Activated CD8-positive, alpha-beta memory T cell treated with anti-CD3 and anti-CD28 coated beads for 1 hour (primary cell): ENCODE measurements at places on chromosomes 7 and 10.

DNA sequence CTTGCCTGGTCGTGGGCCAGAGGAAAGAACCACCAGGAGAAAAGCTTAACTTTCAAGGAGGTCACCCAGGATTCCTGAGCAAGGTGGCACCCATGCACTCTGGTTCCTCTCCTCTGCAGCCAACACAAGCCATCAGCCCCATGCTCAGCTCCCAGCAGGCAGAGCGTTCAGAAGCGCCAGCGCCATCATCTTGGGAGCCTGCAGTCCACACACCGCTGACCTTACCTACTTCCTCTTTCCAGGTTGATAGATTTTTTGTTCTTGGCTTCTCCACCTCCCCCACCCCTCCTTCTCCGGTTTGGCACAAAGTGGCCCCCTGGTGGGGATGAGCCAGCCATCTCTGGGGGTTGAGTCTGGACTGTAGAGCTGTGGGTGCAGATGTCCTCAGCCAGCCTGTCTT is 1.7 kb upstream of the WDR86 start:
- no peak for DNase-seq

DNA sequence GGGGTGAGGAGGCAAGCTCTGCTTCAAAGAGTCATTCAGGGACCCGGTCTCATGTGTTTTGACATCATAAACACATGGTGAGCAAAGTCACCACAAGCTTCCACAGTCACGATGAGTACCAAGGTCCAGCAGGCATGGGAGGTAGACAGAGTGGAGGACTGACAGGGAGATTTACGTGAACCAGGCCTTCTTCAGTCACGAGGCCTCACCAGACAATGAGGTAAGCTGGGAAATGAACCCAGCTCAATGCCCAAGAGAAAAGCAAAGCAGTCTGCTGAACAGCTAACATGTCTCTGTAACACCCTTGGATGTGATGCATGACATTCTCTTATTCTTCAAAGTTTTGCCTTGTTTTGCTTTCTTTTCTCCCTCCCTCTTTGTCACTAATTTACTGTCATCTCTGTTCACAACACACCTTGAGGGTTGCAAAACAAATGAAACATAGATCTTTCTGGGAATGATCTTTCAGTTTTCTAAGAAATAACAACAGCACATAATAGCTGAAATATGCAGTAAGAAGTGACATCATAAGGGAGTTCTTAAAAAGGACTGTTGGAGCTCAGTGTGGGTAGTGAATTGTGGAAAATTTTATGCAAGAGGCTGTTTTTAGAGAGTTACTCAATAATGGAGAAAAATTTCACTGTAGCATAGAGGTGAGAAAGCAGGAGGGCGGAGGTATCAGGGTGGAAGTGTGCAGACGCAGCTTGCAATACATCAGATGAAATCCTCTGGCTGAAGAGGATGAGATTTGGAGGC is 9.0 kb downstream of the PPP1R17 start:
- DNase-seq, result no peak

DNA sequence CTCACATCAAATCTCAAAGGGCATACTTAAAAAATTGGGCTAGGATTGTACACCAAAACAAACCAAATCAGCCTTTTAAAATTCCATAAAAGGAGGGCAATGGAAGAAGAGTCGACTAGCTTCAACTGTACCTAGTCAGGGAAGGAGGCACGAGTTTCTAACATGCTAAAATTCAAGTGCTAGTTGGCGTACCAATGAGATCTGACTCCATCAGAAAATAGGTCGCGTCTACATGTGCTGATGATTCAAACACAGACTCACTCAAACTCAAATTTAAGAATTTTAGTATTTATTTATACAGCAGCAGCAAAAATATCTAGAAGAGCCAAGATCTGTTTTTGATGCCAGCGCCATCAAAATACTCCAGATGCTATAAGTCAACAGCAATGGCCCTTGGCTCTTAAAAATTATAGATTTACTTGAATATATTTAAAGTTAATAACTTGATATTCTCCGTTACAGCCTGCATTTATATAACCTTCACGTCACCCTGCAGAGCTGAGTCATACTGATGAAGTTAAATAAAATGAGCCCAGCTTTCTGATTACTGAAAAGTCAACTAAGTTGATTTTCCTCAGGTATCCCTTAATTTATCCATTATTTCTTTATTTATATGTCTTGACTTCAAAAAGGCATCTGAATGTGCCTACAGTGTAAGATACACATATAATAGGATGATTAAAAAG is 302.1 kb upstream of the IMMP2L start:
- no peak for DNase-seq

DNA sequence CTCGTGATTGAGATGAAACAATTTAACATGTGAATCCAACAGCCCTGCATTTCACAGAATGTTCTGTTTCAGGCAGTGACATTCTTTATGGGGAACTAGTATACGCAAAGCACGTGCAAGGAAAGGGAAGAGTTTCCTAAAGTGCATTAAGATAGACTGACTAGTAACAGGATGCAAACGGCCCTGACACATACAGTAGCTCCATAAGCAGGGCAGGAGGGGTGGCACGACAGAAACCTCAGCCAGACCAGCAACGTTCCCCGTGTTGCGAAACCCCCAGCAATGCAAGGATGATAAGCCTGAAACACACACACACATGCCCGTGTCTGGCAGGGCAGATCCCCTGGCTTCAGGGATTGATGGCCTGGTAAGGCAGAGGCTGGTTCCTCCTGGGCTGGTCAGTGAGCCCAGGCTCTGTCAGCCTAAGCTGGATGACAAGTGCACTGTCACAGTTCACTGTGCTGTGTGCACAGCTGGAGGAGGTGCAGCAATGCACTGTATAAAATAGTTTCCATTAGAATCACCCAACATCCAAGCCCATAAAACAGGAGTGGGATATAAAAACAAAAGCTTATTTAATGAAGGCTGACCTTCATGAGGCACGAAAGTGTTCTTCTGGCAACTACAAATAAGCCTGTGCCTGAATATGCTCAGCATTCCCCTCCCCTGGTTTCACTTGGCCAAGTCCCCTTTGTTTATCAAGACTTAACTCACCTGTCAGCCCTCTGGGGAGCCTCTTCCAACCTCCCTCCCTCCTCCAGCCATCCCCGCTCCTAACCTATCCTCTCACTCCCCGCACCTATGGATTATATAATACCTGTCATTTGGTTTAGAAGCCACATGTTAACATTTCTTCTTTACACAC is 88.8 kb downstream of the GSAP start:
- DNase-seq, result no peak

DNA sequence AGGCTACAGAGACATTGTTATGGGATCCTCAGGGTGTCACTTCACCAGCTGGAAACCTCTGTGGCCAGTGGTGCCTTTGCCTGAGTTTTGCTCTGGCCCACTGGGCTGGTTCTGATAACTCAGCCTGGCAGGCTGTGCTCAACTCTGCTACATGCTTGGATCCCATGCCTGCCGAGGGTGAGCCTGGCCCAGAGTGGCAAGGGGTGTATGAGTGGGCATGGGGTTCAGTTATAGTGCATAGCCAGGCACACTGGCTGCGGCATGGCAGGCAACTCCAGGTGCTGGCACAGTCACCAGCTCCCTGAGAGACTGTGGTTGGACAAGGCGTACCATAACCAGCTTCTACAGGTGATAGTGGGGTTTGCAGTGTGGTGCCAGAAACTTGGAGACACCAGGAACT is 107.0 kb upstream of the PCDH15 start:
- DNase-seq, result no peak

DNA sequence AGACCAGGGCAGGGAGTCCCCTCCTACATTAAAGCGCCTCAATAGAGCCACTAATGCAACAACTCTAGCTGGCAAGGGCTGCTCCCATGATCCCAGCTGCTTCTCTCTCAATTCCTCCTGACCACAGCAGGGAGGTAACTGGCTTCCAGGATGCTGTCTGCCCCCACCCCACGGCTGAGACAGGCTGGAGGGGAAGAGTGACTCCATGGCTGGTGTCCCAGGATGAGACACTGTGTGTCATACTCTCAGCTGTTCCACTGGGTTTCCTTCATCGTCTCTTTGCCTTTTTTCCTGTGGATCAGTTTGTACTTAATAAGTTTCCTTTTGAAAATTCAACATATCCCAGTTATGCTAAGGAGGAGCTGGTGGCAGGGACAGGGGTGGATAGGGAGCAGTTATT is 27.7 kb upstream of the MYH16 start:
- DNase-seq, result no peak

DNA sequence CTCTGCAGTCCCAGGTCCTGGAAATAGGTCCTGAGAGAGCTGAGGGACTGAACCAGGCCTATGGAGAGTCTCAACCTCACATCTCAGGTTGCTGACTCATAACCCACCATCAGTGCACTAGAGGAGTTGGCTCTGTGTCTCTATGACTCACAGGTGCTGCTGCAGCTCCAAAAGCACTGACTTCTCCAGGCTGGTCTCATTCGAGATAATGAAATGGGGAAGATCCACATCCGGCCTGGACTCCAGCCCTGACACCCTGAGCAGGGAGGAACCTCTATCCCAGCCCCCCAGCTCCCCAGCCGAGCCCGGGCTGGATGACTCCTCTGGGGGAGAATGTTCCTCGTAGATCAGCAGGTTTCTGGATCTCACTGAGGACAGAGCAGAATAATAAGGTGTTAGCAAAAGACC is 35.5 kb upstream of the DGKI start:
- DNase-seq, result no peak

GRCh38 chr10:113538151-113538550 is 14.7 kb upstream of the HABP2 start:
- DNase-seq, result no peak

DNA sequence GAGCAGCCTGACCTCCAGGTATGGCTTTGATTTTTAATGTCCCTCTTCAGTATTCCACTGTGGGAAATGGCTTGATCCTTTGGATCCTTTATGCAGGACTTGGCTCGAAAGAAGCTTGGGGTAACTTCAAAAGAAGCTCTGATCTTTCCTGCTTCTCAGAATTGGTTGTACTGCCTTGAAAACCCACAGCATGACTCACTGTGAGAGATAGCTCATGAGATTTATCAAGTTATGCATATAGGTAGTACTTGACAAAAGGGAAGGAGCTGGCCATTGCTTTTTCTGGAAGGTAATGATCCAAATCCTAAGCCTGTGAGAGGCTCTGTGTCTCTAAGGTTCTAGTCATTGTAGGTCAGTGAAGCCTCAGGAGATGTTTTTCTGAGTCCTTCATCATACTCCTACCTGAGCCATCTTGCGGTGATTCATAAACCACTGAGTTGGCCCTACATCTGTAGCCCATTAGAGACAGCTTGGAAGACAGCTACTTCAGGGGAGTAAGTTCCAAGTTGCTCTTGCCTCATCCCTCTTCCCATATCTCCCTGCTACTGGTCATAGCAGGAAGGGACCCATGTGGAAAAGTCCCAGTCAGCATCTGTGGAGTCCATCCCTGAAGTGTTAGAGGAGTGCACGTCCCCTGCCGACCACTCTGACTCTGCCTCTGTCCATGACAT is 36.7 kb upstream of the NFKB2 start:
- no peak for DNase-seq

GRCh38 chr10:30557884-30558283 is 71.7 kb downstream of the LYZL2 start:
- DNase-seq, result no peak

DNA sequence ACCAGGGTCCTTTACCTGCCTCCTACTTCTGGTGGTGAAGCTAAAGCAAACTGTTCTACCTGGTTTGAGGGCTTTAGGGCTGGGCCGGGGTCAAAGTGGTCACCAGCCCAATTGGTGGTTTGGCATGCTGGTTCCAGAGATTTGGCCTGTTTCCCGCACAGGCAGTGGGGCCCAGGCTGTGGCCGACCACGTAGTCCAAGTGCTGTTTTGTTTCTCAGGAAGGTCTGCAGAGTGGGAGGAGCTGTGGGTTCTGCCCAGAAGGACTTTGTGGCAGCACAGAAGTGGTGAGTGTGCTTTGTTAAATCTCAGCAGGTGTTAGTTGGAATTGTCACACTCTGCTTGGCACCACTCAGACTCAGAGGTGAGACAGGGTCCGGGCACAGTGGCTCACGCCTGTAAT is 85.8 kb downstream of the MKX start:
- no peak for DNase-seq

- no peak for DNase-seq
Measured at GRCh38 chr10:84957427-84957826, 629.0 kb downstream of the CCSER2 start.

DNA sequence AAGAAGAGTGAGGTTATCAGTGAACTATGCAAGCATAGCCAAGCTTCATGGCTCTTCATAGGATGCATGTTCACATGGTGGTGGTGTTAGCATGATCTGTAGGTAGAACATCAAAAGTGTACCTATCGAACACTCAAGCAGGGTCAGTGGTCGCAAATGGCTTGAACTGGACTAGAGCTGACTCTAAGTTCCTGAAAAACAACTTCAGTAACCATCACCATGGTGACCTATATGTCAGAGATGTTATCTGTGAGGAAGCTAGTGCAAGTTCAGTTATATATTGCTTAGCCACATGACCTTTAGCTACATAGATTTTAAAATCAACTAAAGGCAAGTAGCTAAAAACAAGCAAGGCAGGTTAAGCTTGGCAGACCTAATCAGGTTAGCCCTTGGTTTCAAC is 163.1 kb upstream of the AGR3 start:
- DNase-seq, result no peak

DNA sequence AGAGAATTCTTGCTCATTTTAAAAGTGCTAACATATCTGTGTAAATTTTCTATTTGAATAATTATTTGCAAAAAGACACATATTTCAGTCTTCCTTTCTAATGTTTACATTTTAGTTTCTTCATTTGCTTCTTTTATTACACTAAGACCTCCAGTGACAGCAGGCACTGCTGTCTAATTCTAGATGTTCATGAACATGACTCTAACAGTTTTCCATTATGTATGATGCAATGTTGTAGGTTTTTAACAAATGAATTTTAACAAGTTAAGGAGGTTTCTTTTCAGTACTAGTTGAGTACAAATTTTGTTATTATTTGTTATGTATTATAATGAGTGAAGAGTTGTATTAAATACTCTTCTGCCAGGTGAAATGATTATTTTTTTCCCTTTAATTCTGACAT is 83.6 kb downstream of the GRB10 start:
- DNase-seq, result no peak

DNA sequence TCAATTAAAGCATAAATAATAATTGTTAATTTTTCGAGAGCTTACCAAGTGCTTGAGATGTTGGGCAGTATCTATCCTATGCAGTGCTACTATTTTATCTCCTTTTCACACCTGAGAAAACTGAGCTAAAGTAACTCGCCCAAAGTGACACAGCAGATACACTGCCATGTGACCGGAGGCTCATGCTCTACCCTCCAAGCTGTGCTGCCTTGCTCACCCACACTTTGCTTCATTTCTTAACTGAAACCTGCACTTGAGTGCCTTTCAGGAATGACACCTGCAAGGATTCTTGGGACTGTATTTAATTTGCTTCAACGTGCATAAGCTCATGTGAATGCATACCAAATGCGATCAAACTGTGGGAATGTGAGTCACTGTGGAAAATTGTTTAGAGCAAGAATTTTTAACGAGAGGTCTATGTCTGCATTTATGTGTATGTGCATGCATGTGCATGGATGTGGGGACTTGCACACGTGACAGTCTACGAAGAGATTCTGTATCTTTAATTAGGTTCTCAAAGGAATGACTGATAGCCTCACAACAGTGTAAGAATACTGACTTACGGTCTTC is 119.2 kb downstream of the ADCYAP1R1 start:
- no peak for DNase-seq

- no peak for DNase-seq
Measured at GRCh38 chr7:39228946-39229345, 251.2 kb downstream of the POU6F2 start.

- DNase-seq, result no peak
Measured at GRCh38 chr10:84306751-84307384, 21.5 kb upstream of the CCSER2 start.
